Kidney (tissue), 22 donors: ENCODE measurements at places on chromosomes 11 and 22. TPM values are rescaled to one million over a fixed set of nuclear protein-coding genes. Genes with fewer than 3 reads are reported as not detected.

DNA sequence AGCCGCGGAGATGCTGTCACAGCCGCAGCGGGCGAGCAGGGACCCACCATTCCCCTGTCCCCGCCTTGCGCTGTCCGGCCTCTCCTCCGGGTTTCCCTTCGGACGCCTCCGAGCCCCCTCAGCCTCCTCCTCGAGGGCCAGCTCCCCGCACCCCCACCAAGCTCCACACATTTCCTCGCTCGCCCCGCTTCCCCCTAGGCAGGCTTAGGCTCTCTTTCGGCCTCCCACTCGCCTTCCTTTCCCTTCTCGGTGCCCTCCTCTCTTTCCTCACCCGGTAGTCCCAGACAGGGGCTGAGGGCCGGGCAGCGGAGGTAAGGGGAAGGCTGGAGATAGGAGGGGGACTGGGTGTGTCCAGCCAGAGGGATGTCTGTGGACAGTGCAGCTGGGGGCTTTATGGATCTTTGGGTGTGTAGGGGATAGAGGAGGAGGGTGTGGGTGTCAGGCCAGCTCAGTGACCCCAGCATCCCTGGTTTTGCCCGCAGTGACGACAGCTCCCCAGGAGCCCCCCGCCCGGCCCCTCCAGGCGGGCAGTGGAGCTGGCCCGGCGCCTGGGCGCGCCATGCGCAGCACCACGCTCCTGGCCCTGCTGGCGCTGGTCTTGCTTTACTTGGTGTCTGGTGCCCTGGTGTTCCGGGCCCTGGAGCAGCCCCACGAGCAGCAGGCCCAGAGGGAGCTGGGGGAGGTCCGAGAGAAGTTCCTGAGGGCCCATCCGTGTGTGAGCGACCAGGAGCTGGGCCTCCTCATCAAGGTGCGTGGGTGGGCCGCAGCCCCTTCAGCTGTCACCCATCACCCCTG, 1.6 kb downstream of the KCNK4 start:
- no peaks in the 10 kb centered on the region for H3K36me3 ChIP-seq
- H3K4me1 ChIP-seq = peaks cover 3% of the 10 kb centered on the region
- H3K27me3 ChIP-seq = peaks cover 39% of the 10 kb centered on the region
- no peak overlapping the region for H3K4me3 ChIP-seq
- DNase-seq = no peak

Gene ADAMTS8
- total RNA-seq = 1.2 TPM

DNA sequence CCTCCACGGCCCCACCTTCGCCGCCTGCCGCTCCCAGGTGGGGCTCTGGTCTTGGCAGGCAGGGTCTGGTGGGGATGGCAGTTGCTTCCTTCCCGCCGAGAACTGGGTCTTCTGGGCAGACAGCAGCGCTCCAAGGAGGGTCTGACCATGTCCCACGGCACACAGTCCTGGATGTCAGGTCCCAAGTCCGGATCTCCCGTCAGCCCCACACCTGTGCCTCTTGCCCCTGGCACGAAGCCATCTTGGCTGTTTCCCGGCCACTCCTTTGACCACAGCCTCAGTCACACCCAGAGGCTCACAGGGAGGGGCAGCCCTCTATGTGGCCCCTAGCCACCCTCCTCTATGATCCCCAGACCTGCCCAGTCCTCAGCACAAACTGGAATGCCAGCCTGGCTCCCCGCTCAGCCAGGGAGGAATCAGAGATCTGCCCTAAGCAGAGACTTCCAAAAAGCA, 14.3 kb downstream of the MUC5B start:
- no peak for DNase-seq
- H3K36me3 ChIP-seq = no peaks in the 10 kb centered on the region
- H3K27me3 ChIP-seq = no peaks in the 10 kb centered on the region
- H3K27ac ChIP-seq = no peak overlapping the region
- H3K4me3 ChIP-seq = no peak overlapping the region
- no peaks in the 10 kb centered on the region for H3K4me1 ChIP-seq

Gene KRTAP5-1
- not detected for total RNA-seq

Gene CELSR1
- total RNA-seq = 49.9 TPM

Gene APOL5
- not detected for total RNA-seq
